ENCODE measurements at places on chromosomes 4 and X.
A peak's percentile ranks its signal among the peaks of the same experiment; 100 is the strongest.

DNA sequence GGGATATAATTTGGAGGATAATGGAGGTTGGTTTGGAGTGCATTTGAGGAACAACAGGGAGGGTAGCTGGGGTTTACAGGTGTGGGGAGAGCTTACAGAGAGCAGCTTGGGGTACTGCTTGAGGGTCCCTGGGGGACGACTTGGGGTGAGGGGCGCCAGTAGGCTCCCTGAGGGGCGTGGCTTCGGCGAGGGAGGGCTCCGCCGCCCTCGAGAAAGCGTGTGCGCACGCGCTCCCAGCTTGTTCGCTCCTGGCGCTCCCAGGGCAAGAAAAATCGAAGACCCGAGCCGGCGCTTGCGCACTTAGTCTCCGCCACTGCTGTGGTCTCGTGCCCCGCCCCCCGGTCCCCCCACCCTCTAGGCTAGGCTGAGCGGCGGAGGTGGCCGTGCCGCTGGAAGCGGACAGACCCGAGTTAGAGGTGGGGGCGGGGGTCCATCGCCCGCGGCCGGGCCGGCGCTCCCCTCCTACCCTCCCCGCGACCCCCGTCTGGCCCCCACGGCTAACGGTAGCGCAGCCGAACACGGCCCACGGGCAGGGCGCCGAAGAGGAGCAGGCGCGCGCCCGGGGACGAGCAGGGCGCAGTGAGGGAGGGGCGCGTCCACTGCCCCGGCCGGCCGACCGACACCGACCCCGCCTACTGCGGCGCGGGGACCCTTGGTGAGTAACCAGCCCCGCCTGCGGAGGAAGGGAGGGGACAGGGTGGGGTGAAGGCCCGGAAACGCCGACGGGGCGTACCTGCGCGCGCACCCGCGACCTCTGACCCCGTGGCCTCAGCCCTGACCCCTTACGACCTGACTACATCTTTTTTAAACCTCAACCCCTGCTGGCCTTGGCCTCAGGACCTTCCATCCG, 5.4 kb upstream of the CCDC120 start:
- peak; percentile 60 for DNase-seq

- DNase-seq, result peak; percentile 85
These were observed 285.5 kb downstream of the PDGFC start for GRCh38 chr4:156686120-156686519.

- no peak for DNase-seq
These were observed 311.8 kb downstream of the PPP3CA start for GRCh38 chr4:101035487-101035886.

DNA sequence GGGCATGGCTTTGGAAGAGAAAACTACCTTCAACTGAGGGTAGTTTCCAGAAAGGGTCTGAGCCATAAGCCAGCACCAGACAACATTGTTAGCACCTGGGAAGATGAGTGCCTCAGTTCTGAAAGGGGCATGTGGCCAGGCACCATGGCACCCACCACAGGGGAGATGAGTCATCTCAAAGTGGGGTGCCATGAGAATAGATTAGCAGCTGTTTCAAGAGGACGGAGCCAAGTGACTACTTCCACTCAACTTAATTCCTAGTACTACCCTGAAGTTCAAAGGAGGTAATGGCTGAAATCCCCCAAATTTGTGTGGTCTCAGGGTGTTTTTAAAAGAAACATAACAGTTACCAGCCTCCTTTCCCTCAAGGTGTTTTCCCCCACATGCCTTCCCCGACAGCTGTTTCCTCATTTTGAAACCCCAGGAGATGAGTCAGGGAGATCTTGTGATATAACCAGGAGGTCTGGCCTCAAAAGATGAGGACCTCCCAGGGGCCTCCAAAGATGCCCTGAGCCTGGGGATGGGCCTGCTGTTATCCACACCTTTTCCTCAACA, 27.8 kb upstream of the FTHL17 start:
- no peak for DNase-seq

GRCh38 chr4:112167794-112168193, 22.5 kb downstream of the FAM241A start:
- DNase-seq, result no peak

DNA sequence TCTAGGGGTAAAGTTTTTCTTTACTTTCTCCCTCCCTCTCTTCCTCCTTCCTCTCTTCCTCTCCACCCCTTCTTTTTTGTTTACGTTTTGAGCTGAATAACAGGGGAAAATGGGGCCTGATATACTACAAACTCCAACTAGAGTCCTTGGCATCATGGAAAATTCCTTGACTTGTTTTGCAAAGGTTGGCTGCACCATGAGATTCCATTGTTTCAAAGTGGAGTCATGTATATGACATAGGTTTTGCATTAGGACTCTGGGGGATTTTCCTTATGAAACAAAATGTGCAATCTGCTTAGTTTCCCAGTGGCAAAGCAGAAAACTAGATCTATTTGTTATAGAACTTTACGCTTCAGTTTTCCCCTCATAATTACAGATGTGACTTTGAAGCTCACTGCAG, 233.5 kb upstream of the PGRMC2 start:
- no peak for DNase-seq

DNA sequence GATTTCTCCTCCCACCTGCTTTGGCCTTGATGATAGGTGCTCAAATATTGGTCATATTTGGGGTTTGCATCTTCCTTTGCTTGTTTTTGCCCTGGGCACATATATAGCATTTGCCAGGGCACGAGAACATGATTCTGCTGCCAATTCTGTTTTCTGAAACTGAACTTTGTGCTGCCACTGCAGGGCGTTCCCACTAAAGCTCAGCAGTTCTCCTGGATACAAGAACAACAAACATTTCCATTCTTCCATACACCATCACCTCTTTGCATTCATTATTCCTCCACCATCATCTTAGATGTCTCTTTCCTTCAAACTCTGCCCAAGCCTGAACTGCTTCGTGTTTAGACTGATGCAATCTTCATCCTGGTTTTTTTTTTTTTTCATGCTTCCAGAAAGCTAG, 36.3 kb upstream of the GATB start:
- peak; percentile 6 for DNase-seq

- DNase-seq, result no peak
These were observed 1.1 kb downstream of the LAGE3 start for GRCh38 chrX:154477891-154478477.

GRCh38 chrX:105260291-105261043, 40.0 kb upstream of the TEX13A start:
- no peak for DNase-seq

DNA sequence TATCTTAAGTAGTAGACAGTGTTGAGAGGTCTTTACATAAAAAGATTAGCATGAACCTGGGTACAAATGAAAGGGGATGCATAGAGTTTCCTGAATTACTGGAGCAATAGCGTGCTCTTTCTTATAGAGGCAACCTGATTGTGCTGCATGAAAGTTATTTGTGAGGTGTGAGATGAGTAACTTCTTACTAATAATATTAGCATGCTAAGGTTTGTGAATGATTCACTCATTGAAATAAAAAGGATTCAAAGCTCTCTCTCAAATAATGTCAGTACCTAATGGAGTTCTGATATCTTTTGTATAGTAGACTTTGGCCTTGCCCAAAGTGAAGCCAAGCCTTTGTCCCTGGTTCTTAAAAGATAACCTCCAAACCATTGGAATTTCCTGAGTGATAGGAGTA, 131.0 kb upstream of the CXXC4 start:
- DNase-seq, result no peak

DNA sequence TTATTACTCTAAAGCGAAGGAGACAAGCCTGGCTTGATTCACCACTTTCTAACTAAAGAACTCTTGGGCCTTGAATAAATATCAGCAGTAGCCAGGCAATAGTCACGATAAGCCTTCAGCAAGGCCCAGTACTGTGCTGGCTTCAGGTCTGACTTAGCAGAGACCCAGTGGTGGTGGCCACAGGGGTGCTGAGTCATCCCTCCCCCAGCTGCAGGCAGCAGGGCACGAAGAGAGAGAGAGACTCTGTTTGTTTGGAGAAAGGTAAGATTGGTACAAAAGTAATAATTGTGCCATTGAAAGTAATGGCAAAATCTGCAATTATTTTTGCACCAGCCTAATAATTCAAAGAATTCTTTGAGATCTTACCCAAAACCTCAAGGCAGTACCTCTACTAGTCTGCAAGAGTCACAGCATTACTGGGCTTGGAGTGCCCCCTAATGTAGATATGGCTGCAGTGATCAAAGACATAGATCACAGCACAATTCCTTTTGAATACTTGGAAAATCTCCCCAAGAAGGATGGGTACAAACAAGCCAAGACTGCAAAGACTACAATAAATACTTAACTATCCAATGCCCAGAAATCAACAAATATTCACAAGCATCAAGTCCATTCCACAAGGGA, 159.5 kb upstream of the USP38 start:
- no peak for DNase-seq

- DNase-seq, result no peak
These were observed 2182.9 kb upstream of the TENM3 start for GRCh38 chr4:180060159-180060889.

DNA sequence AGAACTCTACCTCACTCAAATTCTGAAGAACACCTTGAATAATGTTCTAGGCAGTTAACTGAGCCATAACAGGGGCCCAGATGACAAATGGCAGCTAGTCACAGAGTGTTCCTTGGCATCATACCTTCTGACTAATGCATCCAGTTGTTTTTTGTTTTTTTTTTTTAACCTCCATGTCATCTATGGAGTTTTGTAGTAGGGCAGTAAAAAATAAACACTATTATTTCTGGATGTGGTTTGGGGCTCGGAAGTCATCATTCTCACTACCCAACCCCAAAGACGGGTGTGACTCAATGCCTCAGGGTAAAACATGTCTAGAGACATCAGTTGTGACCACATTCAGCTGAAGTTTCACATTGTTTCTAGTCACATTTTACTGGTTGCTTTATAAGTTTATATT, 31.2 kb upstream of the MCF2 start:
- peak; percentile 45 for DNase-seq

DNA sequence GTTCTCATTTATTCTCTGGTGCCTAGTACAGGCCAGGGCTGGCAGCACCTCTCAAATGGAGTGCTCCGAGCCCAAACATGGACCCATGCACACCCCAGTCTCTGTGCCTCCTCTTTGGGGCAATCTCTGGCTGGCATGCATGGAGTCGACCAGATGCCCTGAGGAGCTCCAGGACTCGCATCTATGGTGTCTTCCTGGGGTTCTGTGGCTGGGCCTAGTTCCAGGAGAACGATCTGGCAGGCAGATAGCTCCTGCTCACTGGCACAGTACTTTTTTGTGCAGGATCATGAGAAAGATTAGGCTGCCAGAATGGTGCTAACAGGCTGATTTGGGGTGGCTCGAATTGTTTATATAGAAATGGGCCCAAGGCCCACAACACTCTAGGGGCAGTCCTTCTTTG, 72.0 kb upstream of the PJA1 start:
- no peak for DNase-seq

DNA sequence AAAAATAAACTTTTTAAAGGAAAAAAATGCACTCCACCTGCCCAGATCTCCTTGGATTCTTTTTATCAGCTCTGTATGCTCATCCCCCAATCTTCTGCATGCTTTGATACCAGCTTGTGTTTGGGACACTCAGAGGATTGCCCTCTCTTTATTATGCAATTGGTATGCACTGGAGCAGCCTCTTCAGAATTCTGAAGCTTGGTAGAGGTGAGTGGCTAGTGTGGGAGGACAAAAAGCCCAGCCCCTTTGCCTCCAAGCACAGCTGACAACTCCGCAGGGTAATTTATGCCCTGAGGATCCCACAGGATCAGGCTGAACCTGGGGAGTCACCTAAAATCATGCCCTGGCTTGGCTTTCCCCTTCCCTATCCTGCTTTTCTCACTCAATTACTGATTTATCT, 16.7 kb downstream of the IL21 start:
- DNase-seq, result no peak

- no peak for DNase-seq
These were observed 24.4 kb downstream of the SPACA5B start for GRCh38 chrX:48154796-48155195.

DNA sequence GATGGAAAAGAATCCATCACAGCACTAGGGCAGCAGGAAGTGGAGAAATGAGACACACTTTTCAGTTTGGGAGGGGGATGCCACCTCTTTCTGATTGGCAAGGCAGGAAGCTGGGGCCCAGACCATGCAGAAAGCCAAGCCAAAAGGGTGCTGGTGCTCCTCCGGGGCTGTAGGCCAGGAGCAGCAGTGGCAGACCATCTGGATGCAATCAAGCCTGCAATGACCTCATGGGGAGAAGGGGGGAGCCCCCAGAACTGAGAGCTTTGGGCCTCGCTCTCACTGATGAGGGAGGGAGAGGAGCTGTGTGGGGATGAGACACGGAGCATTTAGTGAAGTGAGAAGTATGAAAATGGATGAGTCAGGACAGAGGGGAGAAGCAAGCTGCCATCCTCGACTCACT, 141.3 kb upstream of the NALF2 start:
- peak; percentile 82 for DNase-seq

GRCh38 chr4:104967034-104967401, 179.7 kb upstream of the TET2 start:
- DNase-seq, result no peak

DNA sequence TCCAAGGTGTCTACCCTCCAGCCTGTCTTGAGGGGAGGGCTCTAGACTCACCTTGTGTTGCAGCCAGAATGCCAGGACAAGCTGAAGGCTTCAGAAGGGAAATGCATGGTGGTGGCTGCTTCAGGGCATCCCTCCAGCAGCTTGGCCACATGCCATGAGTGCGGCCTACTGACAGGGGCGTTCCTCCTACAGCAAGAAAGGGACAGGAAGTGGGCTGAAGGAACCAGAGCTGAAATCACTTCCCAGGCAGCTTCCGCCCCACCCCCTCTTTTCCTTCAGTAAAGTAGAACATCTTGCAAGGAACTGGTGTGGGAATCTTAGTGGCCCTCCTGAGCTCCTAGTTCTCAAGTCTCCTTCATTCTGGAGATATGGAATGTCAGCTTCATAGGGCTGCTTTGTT, 167.5 kb upstream of the DGKK start:
- no peak for DNase-seq

DNA sequence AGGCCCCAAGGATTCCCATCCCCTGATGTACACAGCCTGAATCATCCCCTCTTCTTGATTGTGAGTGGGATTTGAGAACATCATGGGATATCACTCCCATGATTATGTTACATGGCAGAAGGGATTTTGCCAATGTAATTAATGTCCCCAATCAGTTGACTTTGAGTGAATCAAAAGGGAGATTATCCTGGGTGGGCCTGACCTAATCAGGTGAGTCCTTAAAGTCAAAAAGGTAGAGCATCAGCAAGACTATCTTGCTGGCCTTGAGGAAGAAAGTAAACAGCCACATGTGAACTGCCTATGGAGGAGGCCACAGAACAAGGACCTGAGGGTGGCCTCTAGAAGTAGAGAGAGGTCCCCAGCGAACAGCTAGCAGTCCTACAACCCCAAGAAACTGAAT, 203.1 kb upstream of the ATP6AP2 start:
- no peak for DNase-seq

DNA sequence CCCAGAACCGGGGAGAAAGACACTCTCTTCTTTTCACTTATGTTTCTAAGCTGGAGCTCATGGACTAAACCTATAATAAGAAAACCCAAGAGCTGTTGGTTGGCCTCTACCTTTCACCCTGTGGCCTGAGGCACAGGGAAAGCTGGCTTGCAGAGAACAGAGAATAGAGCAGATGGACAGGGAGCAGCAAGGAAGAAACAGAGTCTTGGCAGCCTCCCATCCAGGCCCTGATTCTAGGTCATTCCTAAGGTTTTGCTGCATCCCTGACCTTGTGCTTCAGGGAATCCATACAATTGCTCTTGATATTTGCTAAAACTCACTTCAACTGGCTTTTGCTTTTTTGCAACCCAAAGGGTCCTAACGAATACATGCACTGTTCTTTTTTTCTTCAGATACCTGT, 87.8 kb downstream of the SMIM20 start:
- DNase-seq, result no peak

- no peak for DNase-seq
These were observed 335.0 kb downstream of the BMPR1B start for GRCh38 chr4:95092766-95093165.

- no peak for DNase-seq
These were observed 13.2 kb upstream of the MRPL1 start for GRCh38 chr4:77849278-77849965.

All from AG08395 (cell line).